ENCODE measurements at places on chromosomes 4 and X.

DNA sequence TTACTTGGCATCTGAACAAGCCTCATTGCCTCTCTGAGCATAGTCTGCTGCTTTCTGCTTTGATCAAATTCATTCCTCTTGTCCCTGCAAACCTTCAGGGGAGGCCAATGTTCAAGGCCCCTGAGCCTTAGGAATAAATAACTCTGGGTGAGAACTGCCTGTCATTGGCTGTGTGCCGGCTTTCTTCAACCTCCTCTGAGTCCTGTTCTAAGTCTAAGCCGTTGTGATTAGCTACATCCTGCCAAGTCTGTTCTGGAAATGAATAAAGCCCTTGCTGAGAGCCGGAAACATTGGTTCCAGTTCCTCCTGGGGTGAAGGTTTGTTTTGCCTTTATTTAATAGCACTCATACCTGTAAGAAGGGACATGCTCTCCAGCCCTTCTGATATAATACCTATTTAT lies 13.8 kb downstream of the RNF4 start:
- DNase-seq = no peak

GRCh38 chr4:1323635-1324442 lies 23.2 kb upstream of the UVSSA start:
- no peak for DNase-seq

- DNase-seq = no peak
These were observed 179.1 kb upstream of the KLHL4 start for GRCh38 chrX:87338510-87338909.

GRCh38 chrX:104564921-104565703 lies 887 bp upstream of the IL1RAPL2 start:
- DNase-seq = no peak

DNA sequence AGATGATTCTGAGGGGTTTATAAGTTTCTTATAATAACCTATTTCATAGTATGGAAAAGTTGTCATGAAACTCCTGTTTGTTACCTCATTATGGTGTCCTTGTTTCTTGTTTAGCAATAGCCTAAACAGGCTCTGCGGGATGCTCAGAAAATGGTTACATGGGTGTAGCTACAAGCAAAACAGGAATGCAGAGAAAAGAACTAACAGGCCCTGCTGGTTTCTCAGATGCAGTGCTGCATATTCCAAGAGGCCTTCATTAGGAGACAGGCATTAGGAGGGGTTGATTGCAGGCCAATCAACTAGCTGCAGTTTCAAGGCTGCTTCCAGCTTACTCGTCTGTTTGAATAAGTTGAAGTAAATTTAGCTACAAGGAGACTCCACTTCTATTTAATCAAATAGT lies 37.6 kb upstream of the HPGD start:
- no peak for DNase-seq

DNA sequence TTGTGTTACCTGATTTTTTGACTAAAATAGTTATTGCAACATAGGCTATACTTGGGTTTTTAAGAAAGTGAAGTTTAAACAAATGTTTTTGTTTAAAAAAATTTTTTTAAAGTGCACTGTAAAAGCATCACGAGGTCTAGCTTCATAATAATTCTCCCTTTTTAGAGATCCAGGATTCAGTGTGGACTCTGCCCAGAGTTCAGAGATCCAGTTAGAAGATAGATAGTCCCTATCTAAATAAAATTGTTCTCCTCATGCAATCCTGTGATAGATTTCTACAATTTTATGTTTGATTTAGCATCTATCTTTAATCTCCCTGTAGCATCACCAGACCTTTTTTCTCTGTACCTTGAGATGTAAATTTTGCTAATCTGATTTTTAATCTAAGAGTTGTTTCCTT lies 85.5 kb upstream of the HPGD start:
- DNase-seq = no peak

DNA sequence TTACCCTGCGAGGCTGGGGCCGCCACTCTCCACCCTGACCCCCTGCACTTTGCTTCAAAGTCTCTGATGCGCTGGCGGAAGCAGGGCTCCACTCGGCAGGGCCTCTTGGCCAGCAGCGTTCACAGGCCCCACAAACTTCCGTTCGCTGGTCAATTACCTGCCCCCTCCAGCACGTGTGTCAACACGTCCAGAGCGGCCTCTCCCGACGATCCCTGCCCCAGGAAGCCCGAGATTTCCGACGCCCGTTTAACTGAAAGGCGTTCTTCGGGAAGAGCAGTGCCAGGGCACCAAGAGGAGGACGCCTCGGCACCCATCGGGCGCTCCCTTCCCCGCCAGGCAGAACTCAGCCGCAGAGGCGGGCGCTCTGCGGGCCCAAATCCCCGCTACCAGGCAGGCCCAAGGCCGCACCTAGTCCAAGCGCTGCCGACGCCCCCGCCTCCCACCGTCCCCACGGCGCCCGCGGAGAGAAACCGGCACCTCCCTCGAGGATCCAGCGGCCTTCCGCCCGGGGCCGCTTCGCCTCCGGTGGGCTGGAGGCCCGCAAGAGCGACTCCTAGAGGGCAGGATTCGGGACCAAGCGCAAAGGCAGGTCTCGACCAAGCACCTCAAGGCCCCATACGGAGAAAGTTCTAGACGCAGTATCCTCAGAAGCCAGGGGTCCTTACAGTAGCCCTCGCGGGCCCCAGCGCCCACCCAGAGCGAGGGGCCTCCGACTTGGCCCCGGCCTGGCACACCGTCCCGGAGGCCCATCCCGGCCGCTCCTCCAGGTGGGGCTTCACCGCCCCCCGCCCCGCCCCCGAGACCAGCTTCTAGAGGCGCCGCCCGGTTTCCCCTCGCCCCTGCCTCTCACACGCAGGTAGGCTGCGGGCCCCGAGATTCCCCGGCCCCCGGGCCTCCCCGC lies 586 bp downstream of the BCAP31 start:
- no peak for DNase-seq

- DNase-seq = no peak
These were observed 173.2 kb downstream of the BEND2 start for GRCh38 chrX:18047491-18047890.

DNA sequence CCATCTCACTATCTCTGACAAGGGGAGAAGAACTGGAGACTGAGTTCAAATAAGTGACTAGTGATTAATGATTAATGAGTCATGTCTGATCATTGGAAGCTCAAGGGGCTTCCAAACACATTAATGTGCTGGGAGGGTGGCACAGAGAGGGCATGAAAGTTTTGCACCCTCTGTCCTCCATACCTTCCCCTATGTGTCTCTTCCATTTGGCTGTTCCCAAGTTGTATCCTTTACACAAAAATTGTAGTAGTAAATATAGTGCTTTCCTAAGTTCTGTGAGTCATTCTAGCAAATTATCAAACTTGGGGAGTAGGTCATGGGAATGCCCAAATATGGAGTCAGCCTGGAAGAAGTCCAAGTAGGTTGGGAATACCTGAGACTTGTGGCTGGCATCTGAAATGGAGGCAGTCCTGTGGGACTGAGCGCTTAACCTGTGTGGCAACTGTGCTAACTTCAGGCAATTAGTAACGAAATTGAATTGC lies 4.1 kb upstream of the FAM200B start:
- no peak for DNase-seq

DNA sequence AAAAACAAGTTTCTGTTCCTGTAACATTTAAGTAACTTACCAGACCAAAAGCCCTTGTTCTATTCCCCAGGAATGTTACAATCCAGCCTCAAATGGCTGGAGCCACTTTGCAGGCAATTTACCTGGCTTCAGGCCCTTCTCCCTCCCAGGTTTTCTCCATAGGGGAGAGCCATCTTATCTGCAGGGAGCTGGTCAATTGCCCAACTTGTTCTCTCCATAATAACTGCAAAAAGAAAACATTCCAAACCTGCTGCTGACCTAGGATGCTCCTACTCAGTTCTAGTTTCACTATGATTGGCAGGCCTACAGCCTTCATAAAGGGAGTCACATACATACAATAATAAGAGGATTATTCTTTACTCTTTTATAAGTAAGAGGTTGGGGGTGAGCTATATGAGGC lies 670.7 kb downstream of the PCDH7 start:
- DNase-seq = no peak

- DNase-seq = no peak
These were observed 4.4 kb upstream of the ADH1C start for GRCh38 chr4:99356992-99357391.

GRCh38 chr4:807792-808191 lies 18.1 kb downstream of the CPLX1 start:
- no peak for DNase-seq

DNA sequence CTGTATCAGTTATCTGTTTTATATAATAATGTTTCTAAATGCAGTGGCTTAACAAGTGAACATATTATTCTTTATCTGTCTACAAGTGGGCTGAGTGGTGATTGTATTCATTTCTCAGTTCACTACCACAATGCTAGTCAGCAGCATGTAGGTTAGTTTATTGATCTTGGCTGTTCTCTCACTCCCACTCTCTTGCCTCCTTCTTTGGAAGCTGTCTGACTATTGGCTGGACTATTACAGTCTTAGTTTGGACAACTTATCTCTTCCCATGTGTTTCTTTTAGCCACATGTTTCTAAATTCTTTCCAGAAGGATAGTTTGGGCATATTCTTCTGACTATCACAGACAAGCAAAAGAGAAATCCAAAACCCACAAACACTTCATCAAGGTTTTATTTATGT lies 459.5 kb upstream of the AGA start:
- no peak for DNase-seq

DNA sequence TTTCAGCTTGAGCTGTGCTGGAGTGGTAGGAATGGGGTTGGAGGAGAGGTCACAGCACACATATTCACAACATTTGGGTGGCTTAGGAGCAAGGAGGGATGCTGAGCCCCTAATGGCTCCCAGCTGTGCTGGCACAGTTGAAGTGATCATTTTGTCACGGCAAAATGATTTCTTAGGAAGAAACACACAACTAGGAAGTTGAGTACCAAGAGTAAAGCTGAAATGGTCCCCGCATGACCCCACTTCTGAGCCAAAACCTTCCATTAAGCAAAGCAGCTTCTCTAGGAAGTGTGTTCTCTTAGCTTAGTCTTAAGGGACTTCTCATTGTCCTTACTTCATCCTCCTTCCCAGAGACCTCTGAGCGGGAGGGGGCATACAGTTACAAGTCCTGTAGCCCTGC lies 12.6 kb downstream of the CAPN6 start:
- DNase-seq = no peak

DNA sequence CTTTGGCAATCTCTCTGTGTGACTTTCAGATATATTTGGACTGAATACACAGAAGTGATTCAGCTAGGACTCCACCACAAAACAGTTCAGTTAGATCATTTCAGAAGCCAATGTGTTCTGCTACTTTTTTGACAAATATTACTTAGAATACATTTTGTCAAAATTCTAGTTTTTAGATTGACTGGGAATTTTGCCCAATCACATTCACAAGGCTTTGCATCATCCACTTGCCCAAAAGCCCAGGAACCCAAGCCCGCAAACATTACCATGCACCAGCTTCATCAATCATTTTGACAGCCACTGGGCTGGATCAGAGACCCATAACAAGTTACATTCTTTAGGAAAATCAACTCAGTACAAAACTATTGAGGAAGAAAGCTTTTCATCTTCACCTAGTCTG lies 256.6 kb upstream of the NDST3 start:
- no peak for DNase-seq

GRCh38 chr4:172997856-172998255 lies 170.8 kb upstream of the GALNT7 start:
- DNase-seq = no peak

DNA sequence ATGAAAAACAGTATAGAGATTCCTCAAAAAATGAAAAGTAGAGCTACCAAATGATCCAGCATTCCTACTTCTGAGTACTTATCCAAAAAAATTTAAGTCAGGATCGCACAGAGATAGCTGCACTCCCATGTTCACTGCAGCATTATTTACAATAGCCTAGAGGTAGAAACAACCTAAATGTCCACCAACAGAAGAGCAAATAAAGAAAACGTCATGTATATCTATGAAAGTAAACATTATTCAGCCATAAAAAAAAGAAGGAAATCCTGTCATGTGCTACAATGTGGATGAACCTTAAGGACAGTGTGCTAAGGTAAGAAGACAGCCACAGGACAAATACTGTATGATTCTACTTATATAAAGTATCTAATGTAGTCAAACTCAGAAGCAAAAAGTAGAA lies 12.4 kb downstream of the THOC2 start:
- DNase-seq = no peak

DNA sequence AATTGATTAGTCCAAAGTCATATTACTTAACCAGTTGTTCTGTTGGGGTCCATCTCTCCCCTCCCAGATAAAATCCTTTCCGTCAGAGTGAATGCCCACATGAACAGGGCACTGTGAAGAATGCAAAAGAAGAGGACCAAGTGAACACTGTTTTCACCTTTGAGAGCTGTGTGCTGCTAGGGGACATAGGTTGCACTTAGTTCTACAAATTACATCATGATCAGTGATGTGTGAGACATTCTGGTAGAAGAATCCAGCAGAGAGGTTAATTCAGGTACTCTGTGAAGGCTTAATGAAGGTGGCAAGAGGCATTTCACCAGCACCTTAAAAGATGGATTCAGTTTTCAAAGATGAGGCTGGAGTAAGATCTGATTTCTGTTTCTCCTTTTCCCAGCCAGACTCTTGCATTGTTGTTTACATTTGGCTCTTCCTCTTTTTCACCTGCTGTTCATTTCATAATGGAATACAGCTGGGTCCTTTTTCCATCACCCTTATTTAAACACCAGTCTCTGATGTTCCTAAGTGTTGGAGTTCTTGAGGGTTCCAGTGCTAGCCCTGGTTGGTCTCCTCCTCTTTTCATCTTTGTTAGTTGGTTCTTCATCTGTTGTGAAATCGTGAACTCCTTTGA lies 10.9 kb downstream of the GAB1 start:
- DNase-seq = no peak

- DNase-seq = no peak
These were observed 34.1 kb upstream of the AFF2 start for GRCh38 chrX:148466292-148466691.

GRCh38 chrX:11745881-11746280 lies 12.2 kb upstream of the MSL3 start:
- DNase-seq = no peak

GRCh38 chr4:24862073-24862751 lies 50.6 kb downstream of the CCDC149 start:
- no peak for DNase-seq

- no peak for DNase-seq
These were observed 212.4 kb upstream of the NDST4 start for GRCh38 chr4:115325836-115326235.

- no peak for DNase-seq
These were observed 191.3 kb downstream of the MID1IP1 start for GRCh38 chrX:38992441-38993096.

DNA sequence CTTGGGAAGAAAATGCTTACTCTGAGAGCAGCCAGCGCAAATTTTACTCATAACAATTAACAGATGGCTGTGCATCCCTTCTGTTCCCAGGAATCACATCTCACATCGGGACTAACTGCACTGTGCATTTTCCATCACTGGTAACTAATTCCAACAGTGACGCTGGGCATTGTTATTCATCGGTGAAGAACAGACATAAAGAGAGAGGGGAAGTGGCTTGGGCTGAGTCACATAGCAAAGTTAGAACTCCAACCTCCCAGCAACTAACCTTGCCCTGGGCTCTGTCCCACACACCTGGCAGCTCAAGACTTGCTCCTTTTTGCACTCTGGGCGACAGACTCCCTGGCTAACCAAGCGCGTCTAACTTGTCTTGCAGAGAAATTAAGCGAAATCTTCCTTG lies 6.4 kb upstream of the LONRF3 start:
- no peak for DNase-seq

GRCh38 chr4:56460085-56460484 lies 7.3 kb upstream of the SRP72 start:
- no peak for DNase-seq

Measured in stimulated activated CD8-positive, alpha-beta memory T cell treated with anti-CD3 and anti-CD28 coated beads, Interleukin-7, amount 100 ng/mL, for 1 hour (primary cell).